ENCODE measurements at places on chromosomes 6 and 20. TPM values are rescaled to one million over a fixed set of nuclear protein-coding genes. Genes with fewer than 3 reads are reported as not detected.

ADTRP gene
- 11.6 TPM for total RNA-seq

LAMA4 gene
- total RNA-seq, result 28.6 TPM

KATNA1 gene
- total RNA-seq, result 22.3 TPM

HRH3 gene
- total RNA-seq, result not detected

CCN2 gene
- total RNA-seq, result 25.7 TPM

TMEM181 gene
- 24.1 TPM for total RNA-seq

DNA sequence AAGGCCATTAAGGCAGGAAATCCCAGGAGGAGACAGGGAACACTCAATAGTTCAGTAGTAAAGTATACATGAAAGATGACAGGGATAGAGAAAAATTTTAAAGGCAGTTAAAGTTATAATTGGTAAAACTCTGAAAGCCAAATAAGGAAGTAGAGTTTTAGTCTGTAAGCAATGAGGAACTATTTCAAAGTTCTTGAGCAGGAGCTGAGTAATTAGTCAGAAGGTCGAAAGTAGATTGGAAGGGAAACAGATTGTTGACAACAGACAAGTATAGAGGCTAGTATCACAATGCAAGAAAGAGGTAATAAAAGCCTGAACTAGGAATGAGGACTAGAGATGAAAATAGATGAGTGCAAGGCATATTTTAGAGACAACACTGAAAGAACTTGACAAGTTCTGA lies 150.3 kb downstream of the CDK19 start:
- no peak for DNase-seq

- no peak for DNase-seq
Observed at GRCh38 chr20:44357555-44358125, 2.1 kb downstream of the HNF4A start.

- DNase-seq, result no peak
Observed at GRCh38 chr20:63333241-63333836, 27.8 kb downstream of the CHRNA4 start.

GRCh38 chr20:24522452-24523330 lies 53.3 kb downstream of the SYNDIG1 start:
- peak; percentile 14 for DNase-seq

- DNase-seq, result no peak
Observed at GRCh38 chr6:157775376-157775775, 47.7 kb upstream of the SNX9 start.

DNA sequence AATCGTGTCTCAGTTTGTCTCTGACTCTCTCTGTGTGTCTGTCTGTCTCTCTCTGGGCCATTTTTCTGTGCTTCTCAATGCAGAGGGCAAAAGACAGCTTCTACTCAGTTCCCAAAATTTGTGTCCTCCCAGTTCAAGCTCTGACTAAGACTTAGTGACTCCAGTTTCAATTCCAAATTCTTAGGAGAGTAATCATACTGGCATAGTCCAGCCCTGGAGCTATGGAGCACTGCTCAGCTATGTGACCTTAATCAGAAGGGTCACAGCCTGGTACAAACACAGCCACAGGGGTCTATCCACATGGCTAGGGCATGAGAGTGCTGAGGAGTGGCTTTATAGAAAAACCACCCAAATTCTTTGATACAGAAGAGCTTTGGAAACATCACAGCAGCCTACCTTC lies 91.9 kb downstream of the FOXF2 start:
- DNase-seq, result peak; percentile 86

DNA sequence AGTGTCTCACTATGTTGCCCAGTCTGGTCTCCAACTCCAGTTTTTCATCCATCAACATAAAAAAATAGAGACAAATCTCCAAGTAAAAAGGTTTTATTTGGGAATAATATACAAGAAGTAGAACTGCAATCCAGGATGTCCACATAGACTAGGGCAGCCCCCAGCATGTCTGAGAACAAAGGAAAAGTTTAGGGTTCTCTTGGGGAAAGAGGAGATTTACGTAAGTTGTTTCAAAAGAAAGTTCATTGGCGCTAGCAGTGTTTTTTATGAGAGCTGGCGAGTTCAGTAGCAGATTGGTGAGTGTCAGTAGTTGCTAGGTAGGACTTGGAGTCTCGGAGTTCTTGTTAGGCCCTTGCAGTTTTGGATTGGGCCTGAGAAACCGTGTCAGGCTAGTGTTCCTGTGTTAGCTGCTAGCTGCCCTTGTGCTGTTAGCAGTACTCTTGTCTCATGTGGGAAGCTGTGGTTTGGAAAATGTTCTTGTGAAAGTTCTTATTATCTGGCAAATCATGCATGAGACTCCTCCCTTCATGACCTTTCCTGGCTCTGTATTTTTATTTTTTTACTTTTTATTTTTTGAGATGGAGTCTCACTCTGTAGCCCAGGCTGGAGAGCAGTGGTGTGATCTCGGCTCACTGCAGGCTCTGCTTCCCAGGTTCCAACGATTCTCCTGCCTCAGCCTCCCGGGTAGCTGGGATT lies 24.7 kb downstream of the TTLL9 start:
- peak; percentile 61 for DNase-seq

DNA sequence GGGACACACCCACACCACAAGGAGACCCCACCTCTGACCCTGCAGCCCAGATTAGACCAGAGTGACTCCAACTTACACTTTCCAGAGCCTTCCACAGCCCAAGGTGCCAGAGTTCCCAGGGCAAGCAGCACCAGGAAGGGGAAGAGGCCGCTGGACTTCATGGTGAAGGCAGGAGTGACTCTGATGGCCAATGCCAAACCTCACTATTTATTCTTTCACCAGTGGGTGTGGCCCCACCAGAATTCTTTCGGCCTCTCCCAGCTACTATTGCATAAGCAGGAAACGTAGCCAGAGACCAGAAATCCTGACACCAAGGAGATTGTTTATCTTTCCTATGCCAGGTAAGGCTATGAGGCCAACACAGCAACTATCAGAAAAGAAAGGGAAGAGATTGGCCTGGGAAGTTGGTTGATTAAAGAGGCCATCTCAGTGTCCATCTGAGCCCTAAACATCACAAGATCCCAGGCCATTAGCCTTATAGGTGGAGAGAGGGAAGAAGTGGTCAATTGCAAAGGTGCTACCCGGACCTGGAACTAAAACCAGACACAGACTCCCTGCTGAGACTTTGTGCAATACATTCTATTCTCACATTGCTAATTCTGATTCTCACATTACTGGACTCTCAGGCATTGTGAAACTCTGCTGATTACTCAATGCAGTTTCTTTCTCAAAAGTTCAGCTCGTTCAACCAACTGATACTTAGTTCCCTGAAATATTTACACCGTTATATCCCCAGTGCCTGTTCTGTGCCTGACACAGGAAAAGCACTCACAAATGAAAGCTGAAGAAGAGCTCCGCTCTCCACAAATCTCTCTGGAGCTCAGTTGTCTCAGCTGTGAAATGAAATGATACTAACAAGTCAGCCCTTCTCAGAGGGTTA lies at the start of gene SLPI:
Gene SLPI (minus strand): TSS at position 182 of the 880 bp plus-strand sequence. CDS start 21 bp downstream, at position 161.
- DNase-seq, result peak; percentile 3

DNA sequence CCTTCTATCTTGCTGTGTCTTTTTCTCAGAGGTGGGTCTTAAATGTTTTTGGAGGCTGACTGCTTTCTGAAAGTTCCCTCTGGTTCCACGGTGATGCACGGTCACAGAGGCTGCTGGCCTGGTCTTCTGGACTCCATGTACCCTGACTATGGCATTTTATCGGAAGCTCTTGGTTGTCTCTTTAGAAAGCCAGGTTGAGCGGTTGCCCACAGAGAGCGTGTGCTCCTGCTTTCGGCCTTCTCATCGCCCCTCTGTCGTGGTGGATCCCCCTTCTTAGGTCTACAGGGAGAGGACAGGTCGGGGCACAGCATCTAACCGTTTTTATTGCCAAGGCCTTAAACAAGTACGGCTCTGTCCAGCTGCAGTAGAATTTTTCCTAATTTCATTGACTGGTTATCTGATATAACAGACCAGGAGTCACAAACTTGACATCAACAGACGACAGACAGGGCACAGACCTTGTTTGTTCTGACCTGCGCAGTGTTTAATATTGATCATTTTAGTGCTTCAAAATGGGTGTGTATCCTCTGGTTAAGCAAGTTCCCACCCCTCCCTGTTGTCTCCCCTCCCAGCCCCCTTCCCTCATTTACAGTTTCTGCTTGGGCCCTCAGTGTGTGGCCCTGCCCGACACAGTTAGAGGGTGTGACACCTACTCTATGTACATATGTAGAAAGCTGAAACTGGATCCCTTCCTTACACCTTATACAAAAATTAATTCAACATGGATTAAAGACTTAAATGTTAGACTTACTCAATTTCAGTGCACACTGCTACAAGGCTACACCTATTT lies 24.7 kb downstream of the SYTL3 start:
- DNase-seq, result no peak

DNA sequence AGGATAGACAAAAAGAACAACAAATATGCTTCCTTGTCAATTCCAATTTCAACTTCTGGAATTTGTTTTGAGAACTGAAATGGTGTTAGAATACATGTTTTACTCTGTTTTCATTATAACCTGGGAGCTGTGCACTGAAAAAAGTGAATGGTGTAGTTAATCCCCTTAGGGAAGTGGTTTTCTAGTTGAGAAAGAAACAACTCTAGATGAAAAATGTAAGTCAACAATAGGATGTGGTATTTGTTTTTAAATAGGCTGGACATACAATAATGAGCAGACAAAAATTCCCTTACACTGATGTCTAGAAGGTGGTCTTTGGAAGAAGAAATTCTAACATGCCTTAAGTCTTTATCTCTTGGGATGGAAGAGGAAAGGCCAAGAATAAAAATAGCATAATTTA lies 59.9 kb upstream of the TINAG start:
- no peak for DNase-seq

DNA sequence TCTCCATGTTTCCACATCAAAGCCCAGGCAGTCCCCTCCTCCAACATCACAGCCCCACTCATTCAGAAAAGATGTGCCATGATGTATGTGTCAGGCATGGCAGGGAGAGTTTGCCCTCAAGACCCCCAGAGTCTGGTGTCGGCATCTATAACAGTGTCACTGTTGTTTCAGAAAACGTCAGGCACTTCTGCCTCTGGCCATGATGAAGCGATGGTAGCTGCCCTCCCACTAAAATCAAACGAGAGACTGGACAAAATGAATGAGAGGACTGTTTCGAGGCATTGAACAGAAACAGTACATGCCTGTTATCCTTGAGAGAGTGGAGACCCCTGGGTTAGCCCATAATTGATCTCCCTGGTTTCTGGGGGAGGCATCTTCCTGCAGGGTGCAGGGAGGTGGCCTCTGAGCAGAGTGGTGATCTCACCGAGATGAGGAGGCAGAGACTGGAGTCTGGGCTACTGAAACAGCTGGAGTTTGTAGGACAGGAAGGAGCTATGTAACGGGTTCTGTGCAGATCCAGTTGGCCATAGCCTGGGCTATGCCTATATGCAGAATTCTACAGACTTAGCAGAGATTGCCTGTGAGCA lies 144.5 kb downstream of the SYCP2 start:
- no peak for DNase-seq

DNA sequence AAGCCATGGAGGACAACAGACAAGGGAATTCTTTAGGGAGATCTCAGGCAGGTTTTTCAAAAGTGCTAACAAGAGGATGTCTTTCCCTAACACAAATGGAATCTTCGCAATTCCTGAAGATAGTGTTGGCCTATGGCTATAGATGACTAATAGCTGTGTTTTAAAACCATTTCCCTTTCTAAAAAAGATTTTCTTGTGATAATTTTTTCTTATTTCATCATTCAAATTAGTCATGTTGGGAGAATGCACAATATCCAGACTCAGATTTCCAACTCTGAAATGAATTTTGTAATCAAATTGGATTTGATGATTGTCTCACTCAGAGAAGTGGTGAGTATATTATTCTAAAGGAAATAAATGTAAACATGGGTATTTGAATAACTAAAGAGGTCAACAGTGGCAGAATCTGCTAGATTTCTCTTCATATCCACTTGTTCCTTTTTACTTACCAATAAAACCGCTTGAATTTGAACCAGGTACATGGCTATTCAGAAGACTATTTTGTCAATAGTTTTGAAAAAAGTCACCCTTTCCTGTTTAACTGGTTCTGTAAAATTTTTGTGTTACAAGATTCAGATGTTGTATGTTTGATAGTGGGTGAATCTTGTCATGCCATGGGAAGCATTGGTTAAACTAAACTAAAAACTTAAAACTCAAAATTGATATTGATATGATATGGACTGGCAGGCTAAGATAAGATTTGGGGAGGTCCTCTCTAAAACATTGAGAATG lies 1223.7 kb upstream of the EYS start:
- peak; percentile 61 for DNase-seq

DNA sequence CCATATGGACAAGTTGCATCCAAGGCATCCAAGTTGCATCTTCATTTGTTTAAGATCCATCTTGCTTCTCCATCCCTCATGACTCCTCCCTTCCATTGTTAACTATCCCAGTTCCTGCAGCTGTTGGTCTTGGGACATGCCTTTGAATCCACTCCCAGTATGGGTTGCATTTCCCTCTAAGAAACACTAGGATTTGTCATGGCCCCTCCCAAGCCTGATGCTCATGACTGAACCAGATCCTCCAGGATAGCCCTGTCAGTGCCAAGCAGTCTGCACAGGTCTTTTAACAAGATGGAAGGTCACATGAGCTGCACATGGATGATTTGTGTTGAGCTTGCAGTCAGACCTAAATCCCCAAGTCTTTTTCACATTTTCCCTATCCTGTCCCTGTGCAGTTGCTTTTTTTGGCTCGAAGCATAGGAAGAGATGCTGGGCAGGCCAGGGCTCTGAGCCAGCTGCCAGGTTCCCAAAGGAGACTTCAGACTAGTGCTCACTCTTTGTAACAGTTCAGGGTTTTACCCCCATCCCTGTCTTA lies 4.2 kb downstream of the PPP2R5D start:
- DNase-seq, result peak; percentile 24

GRCh38 chr6:108746836-108747575 lies 101.2 kb upstream of the ARMC2 start:
- DNase-seq, result no peak

DNA sequence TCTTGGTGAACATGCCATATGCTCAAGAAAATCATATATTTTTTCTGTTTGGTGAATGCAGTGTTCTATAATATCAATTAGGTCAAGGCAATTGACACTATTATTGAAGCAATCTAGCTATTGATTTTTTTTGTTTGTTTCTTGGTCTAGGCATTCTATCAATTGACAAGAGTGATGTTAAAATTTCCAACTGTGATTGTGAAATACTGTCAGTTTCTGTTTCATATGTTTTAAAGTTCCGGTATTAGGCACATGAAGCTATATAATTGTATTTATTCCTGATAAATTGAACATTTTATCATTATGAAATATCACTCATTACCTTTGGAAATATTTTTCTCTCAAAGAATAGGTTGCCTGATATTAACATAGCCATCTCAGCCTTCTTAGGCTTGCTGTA lies 653.4 kb downstream of the HDGFL1 start:
- no peak for DNase-seq

GRCh38 chr6:113998811-113999210 lies 27.9 kb upstream of the HDAC2 start:
- DNase-seq, result no peak

DNA sequence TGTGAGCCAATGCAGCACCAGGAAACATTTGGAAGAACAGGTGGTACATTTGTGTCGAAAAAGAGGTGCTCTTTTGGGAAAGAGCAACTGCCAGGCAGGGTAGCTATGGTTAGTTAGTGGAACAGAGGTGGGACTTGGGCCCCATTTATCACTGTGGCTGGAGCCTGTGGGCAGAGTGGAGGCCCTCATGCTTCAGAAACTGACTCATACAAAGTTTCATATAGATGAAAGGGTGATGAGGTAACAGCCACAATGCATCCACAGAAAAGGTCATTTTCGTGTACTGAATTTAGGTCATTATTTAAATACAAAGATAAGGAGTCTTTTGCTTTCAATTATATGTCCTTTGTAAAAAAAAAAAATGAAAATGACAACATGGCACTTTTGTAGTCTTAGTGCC lies 76.4 kb upstream of the HS3ST5 start:
- peak; percentile 58 for DNase-seq

Measured in HT1080 (cell line).